ENCODE measurements at places on chromosomes 4 and X.
A peak's percentile ranks its signal among the peaks of the same experiment; 100 is the strongest.

DNA sequence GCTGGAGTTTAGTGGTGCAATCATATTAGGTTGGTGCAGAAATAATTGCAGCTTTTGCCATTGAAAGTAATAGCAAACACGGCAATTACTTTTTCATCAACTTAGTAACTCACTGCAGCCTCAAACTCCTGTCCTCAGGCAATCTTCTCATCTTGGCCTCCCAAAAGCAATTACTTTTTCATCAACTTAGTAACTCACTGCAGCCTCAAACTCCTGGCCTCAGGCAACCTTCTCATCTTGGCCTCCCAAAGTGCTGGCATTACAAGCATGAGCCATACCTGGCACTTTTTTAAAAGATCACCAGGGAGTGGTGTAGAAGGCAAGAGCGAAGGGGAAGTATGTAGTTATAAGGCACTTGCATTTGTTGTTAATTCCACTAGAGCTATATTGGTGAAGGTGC lies 491.1 kb upstream of the ADGRL3 start:
- no peak for DNase-seq

DNA sequence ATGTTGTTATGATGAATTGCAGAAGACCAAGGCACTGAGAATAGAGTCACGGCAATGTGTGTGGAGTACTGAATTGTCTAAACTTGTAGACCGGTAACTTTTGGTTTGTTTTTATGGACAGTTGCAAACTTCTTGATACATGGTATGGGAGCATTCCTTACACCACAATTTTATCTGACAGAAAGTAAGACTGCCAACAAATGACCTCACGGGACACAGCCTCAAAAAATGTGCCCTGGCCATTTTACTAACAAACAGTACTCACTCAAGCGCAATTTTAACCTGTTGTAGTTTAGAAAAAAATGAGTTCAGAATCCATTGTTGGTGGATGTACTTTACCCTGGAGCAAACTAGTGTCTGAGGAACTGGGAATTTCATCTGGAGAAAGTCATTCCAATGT lies 321.2 kb downstream of the CAMK2D start:
- no peak for DNase-seq

DNA sequence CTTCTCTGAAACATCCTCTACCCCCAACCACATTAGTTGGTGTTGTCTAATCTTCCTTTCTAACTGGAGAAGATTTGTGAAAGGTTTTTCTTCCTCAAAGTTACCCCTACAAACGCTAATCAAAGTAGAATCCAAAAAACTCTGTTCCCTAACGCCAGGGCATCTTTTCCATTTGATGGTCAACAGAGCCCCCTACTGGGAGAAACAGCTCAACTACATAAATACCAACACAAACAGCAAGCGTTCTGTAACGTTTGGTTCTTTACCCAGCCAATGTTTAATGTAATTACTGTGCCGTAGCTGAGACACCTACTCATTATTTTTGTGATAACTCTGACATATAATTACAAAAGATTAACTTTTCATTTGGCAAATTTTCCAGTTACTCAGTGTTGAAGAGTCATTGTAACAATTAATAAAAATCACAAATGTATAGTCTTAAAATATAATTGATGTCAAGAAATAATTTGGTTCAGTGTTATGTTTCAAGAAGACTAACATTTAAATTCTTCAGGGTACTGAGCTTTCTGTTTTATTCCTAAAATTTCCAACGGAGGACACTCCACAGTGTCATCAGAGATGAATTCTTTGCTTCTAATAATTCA lies 94.9 kb upstream of the TBC1D9 start:
- peak; percentile 1 for DNase-seq

DNA sequence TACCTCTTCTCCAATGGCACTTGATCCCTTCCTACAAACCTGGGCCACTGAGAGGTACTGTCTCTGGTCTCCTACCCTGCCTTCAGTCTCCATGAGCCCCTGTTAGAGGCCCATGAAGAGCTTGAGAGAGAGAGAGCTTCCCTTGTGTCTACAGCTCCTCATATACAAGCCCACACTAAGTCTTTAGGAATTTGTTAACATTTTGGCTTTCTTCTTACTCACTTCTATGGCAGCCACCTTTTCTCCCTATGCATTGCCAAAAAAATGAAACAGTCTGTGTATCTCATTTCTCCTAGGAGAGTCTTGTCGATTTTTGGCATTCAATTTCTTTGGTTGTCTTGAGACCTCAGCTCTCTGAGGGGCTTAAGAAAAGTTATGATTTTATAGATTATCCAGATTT lies 90.9 kb upstream of the LNX1 start:
- DNase-seq = no peak

- no peak for DNase-seq
These were observed 16.4 kb upstream of the NKRF start for GRCh38 chrX:119622356-119623232.

DNA sequence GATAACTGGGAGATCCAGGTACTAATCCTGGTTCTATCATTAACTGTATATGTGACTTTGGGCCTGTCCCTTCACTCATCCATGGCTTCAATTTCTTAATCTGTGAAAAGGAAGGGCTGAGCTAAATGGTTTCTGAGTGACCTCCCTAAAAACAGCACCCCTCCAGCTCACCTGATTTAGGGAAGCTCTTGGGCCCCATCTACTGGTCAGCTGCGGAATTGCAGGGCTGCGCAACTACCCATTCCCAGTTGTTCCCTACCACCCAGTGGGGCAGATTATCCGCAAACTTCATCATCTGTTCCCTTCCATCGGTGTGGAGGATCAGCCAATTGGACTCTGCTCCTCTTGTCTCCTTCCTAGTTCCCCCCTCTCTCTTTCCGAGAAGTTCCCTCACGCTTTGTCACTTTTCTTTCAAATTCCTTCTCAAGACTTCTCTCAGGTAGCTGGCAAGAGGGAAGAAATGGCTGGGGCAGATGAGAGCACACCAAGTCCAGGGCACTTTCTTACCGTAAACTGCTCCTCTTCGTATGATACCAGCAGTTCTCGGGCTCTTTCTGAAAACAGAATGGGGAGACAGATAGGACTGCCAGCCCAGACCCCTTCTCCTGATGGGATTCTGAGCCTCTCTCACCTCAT lies 5.8 kb downstream of the LAS1L start:
- DNase-seq = peak; percentile 50

- DNase-seq = no peak
These were observed 75.8 kb downstream of the RS1 start for GRCh38 chrX:18596096-18596495.

GRCh38 chr4:55087009-55087912 lies 38.1 kb downstream of the KDR start:
- no peak for DNase-seq

GRCh38 chrX:120824021-120824420 lies 51.6 kb downstream of the CT47B1 start:
- no peak for DNase-seq
